ENCODE measurements at places on chromosomes 1 and 21. TPM values are rescaled to one million over a fixed set of nuclear protein-coding genes. Genes with fewer than 3 reads are reported as not detected.

GRCh38 chr1:108043707-108044106 lies 78.7 kb upstream of the VAV3 start:
- no peak for ATAC-seq

- ATAC-seq = peak; percentile 80
These were observed 7.2 kb upstream of the TACSTD2 start for GRCh38 chr1:58584082-58584895.

DNA sequence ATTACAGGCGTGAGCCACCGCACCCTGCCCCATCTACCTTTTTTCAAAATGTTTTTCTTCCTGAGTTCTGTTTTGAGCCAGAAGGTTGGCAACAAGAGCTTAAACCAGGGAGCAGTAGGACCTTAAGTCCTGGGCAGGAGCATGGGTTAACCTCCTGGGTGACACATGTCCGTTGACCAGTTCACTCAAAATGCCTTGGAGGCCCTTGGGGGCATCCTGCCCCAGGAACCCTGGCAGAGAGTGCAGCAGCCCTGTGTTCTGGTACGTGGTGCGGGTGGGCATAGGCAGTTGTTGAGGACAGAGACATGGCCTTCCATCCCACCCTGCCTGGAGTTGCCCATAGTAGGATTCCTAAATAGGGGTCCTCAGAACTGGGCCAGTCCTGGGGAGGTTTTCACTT lies 11.6 kb downstream of the H6PD start:
- ATAC-seq = no peak

RBM11 gene
- 2.1 TPM for total RNA-seq

LCE1C gene
- 1.00 TPM for total RNA-seq

GRCh38 chr1:202076050-202076511 lies 46.6 kb upstream of the GPR37L1 start:
- ATAC-seq = no peak

- no peak for ATAC-seq
These were observed 243.0 kb upstream of the LYPLAL1 start for GRCh38 chr1:218930472-218931241.

S100A9 gene
- total RNA-seq = 34,355 TPM

DNA sequence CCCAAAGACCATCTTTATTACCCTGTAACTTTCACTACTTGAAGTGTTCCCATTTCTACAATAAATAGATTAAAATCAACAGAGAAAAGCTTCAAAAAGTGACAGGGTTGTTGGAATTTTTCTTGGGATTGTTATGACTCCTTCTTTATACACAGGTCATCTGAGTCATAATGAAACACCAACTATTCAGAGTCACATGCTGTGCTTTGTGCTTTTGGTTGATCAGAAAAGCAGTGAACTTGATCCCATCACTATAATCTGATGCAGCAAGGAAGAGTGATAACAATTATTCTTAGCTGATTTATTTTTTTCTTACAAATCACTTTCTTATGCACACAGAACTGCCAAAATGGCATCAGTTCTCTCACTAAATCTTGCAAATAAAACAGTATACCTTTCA lies 422.9 kb downstream of the PTBP2 start:
- ATAC-seq = peak; percentile 50

ARMH1 gene
- not detected for total RNA-seq

DNA sequence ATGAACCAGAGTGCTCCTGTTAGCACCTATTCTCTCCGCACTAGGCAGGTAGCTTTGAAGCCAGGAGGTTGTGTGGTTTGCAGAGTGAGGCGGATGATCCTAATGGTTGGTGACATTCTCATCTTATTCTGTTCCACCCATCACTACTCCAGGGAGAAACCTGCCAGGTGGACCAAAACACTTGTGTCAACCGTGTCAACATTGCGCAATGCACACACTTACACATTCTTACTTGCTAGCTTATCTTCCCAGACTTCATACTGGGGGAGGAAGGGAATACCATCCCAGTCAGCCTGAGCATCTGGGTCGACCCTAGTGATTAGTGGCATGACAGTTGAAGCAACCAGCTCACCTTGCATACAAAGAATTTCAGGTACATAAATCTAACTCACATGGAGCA lies 236.9 kb downstream of the RPS6KC1 start:
- no peak for ATAC-seq

GJA5 gene
- 0.84 TPM for total RNA-seq

CNIH4 gene
- total RNA-seq = 59.4 TPM

DNA sequence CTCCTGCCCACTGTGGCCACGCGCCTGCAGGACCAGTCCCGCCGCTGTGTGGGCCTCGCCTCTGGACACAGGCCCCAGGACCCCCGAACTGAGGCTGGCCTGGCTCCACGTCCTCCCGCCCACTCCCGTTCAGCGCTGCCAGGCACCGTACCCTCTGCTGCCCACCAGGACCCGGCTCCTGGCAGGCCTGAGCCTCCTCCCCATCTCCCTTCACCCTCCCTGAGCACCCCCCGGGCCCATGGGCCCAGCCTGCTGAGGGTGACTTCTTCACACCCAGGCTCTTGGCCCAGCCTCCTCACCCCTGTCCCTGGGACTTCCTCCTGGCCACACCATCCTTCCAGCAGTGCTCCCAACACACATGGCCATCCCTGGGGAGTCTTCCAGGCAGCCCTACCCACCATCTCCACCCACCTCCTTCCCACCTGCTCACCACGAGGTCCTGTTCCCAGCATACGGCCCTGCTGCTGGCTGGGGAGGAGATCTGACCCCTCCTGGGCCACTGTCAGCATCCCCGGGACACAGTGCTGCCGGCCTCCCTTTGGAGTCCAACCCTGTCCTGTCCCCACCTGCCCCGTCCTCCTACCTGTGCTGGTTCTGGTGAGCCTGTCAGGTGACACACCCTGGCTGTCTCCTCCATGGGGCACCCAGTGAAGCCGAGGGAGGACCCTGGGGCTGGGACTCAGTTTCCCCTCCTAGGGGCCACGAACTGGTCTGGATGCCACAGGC lies 53.7 kb downstream of the SLX9 start:
- ATAC-seq = no peak

DNA sequence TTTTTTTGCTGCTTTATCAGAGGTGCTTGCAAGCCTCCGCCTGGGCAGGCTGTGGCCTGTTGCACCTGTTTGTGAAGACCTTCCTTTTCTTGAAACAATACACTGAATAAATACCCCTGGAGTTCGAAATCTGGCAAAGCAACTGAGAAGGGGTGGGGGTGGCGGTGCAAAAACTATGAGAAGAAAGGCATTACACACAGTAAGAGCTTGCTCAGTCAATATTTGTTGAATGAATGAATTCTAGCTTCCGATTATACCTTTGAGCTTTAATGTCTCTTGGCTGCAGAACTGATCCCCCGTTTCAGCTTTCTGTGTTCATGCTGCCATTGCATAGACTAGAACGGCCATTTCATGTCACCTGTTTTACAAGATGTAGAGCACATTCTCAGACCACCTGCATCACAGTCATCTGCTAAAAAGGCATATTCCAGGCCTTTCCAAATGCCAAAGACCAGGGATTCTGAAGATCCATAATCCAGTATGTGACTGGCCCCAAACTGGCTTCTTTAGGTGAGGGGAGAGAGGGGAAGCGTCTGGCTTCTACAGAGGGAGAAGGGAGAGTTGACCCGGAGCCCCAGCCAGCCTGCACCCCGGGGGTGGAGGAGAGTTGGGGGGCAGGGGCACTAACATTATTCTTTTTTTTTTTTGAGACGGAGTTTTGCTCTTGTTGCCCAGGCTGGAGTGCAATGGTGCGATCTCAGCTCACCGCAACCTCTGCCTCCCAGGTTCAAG lies 111.5 kb downstream of the ETS2 start:
- ATAC-seq = no peak

GRCh38 chr1:223041481-223041880 lies 101.6 kb downstream of the TLR5 start:
- no peak for ATAC-seq

DNA sequence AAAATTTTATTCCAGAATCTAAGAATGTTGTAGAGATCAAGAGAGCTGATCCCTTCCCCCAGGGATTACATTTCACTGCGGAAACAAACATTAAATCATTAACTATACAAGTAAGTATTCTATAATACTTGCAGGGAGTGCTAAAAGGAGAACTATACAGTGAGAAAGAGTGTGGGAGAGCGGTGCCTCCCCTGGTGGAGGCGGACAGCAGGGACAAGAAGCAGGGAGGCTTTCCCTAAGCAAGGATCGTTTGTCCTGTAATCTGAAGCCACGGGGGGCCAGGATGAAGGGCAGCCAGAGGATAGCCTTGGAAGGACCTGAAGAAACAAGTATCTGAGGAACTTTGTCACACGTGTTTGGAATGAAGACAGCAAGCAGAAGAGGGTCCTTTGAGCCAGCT lies 40.1 kb downstream of the SLC9C2 start:
- ATAC-seq = no peak

Data from esophagus mucosa (tissue), 1 donor.